ENCODE measurements at places on chromosomes 5 and 9. TPM values are rescaled to one million over a fixed set of nuclear protein-coding genes. Genes with fewer than 3 reads are reported as not detected.
A peak's percentile ranks its signal among the peaks of the same experiment; 100 is the strongest.

LRRC26 gene
- total RNA-seq = 0.95 TPM

GRCh38 chr5:58145397-58145934, 314.4 kb downstream of the PLK2 start:
- DNase-seq = no peak

GRCh38 chr5:135505973-135506372, 29.8 kb downstream of the NEUROG1 start:
- DNase-seq = no peak

DNA sequence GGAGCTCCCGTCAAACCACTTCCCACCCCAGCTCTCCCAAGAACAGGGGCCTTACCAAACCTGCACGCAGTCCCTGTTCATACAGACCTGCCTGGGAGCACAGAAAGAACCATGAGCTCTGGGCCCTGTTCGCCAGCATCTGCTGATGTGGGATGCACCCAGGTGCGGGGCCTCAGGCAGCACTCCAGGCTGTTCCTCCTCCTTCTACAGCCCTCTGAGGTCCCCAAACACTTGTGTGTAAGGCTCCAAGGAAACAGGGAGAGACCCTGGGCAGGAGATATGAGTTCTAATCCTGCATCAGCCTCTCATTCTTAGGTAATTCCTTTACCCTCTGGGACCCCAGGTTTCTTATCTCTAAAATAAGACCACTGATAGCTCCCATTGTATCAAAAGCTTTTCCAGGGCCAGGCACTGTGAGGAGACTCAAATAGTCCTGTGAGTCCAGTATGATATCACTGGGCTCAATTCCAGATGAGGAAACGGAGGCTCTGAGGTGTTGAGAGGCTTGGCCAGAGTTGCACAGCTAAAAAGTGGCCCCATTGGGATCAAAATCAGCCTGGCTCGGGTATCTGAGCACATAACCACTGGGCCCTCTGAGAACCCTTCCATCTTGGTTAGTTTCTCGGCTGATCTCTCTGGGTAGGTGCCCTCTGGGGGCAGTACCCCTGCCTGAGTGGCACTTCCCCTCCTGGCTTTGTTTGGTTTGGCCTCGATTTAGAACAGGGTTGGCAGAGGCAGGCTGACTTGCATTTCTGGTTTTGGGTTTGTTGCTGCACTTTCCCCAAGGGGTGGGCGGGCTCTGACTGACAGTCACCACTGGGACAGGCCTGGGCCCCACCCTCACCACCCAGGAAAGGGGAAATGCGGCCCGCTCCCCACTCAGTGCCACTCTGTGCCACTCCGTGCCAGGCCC, 116.8 kb downstream of the RGS3 start:
- peak; percentile 43 for DNase-seq

- DNase-seq = no peak
Measured at GRCh38 chr9:4321554-4321953, 21.7 kb upstream of the GLIS3 start.

GRCh38 chr5:63401436-63402046, 560.7 kb downstream of the HTR1A start:
- no peak for DNase-seq

CCDC171 gene
- total RNA-seq = 0.53 TPM

DNA sequence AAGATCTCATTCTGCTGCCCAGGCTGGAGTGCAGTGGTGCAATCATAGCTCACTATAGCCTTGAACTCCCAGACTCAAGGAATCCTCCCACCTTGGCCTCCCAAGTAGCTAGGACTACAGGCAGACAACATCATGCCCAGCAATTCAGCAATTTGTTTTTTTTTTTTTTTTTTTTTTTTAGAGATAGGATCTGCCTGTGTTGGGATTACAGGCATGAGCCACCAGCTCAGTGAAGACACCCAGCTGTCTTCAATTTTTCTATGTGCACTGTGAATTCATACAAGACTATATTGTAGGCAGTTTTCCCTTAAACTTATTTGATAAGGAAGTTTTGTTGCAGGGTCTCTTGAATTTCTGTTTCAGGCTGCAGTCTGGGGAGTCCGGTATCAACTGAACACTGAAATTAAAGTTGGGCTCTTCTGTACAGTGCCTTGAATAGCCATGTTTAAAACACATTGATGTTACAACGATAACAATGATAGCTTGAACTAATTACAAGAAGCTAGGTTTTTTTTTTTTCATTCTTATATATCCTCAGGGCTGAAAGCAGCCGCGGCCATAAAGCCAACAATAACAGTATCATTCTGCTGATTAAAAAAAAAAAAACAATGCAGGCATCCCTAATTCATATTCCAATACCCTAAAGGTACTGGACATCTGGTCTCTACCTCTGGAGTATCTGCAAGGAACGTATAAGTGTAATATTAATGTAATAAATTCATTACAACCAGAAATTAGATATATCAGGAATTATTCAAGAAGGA, 63.5 kb downstream of the MPDZ start:
- no peak for DNase-seq

DNA sequence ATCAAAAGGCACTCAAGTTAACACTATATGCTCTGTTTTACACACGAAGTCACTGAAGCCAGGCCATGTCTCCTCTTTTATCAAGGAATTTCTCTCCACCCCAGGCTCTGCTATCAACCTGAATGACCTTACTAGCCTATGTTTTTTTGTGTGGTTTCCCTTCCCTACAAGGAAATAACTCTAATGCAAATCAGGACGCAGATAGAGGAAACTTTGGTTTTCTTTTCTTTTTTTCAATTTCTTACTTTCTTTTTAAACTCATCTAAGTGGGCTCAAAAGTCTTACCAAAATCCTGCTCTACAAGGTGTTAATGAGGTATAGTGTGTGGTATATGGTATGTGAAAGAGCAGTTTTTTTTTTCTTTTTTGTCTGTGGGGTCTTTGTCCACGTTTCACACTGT, 5.5 kb upstream of the SLC46A2 start:
- no peak for DNase-seq

DNA sequence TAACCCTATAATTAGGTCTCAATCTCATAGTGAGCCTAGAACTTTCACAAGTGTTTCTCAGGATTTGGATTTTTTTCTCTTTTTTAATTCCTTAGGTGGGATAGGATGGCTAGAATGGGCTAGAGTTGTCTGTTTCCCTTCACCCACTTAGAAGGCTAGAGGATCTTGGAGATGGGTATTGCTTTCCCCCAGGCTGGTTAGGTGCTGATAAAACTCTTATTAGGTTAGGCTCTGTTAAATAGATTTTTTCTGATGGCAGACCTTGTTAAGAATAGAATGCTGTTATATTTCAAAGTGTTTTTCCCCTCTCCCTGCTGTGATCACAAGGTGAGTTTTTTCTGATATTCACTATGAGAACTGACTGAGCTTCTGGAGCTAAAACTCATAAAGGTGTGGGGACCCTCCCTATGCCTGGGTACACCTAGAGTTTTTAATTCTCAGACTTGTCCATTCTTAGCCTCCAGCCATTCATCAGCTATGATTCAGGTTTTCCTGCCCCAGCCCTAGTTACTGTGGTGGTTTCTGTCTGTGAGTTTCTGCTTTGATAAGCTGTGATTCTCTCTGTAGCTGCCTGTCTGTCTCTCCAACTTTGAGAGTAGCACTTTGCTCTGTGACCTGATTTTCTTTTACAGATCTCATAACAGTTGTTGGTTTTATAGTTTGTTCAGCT, 132.4 kb downstream of the HACD4 start:
- DNase-seq = no peak

GRCh38 chr5:151772029-151772845, 483 bp downstream of the G3BP1 start:
- DNase-seq = no peak

DOCK2 gene
- total RNA-seq = 4.1 TPM

NAIF1 gene
- total RNA-seq = 6.3 TPM

DNA sequence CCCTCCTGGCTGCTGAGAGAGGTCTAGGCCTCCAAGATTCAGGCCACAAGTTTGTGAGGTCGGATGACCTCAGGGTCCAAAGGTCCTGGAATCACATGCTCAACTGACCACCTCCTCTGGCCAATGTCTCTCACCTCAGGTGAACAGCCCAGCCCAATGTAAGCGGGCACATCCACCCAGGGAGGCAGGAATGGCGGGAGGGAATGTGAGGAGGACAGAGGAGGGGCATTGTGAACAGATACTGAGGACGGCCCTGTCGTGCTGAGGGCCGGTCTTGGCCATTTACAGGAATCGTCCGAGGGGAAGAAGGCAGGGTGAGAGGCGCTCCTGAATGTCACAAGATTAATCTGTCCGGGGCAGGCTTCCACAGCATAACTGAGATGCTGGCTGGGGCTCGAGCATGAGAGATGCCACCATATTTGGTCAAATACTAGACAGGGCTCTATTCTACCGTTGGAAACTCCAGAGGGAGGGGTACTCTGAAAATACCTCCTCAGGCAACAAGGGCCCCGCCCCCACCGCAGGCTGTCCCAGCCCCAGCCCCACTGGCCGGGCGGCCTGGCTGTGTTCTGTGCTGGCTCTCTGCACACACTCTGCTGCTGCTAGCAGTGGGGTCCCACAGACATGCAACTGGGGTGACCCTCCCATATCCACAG, 1.5 kb upstream of the IL17B start:
- no peak for DNase-seq

ZNF883 gene
- 1.9 TPM for total RNA-seq

All from esophagus squamous epithelium (tissue), 5 donors.